ENCODE measurements at places on chromosomes 6 and 20. TPM values are rescaled to one million over a fixed set of nuclear protein-coding genes. Genes with fewer than 3 reads are reported as not detected.

- no peak for DNase-seq
Measured at GRCh38 chr6:50390416-50390815, 322.9 kb upstream of the TFAP2D start.

- DNase-seq, result no peak
Measured at GRCh38 chr6:15350386-15351083, 104.7 kb downstream of the JARID2 start.

DNA sequence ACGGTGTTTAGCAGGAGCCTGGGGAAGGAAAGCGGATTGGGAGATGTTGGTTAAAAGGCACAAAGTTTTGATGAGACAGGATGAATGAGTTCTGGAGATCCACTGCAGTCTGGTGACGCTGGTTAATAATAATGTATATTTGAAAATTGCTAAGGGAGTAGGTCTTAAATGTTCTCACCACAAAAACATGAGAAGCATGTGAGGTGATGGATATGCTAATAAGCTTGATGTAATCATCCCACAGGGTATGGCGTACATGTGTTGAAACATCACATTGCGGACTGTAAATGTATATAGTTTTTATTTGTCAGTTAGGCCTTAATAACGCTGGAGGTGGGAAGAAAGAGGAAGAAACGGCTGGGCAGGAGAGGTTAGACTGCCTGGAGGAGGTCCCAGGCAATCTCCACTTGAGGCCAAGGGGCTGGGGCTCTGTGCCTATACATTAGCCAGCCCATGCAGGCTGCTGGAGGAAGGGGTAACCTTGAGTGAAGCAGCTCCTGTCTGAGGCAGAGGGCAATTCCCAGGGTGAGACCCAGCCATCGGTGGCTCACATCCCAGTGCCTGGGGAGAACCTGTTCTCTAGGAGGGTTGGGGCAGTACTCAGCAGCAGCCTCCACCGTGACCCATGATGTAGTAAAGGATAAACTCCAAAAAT is 188.2 kb upstream of the QKI start:
- DNase-seq, result no peak

DNA sequence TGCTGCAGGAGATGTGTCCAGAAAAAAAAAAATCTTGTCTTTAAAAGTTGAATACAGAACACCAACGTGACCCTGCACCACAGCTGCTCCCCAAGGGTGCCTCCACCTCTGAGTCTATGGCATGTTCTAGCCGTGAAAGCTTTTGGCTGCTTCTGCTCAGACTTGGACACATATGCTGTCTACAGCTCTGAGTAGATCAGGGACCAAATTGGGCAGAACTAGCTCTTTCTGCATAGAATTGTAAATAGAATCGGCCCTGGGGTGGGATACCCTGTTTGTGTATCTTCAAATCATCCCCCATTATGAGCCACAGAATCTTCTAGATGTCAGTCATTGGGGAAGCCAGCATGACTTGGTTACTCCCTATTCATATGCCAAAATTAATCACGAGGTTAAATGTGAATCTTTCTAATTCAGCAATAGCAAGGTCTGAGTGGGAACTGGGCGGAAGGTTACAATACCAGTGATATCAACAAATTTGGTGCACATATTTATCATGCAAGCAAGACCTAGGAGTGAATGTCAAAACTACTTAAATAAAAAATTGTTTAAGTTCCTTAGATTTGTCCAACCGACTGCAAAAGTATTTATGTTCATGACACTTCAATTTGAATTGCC is 302.8 kb downstream of the KIF16B start:
- DNase-seq, result no peak

GRCh38 chr6:144246988-144247387 is 38.1 kb upstream of the UTRN start:
- no peak for DNase-seq

- DNase-seq, result no peak
Measured at GRCh38 chr6:111731456-111732195, 125.9 kb upstream of the TRAF3IP2 start.

GRCh38 chr6:3592371-3592941 is 135.6 kb upstream of the SLC22A23 start:
- DNase-seq, result no peak

DNA sequence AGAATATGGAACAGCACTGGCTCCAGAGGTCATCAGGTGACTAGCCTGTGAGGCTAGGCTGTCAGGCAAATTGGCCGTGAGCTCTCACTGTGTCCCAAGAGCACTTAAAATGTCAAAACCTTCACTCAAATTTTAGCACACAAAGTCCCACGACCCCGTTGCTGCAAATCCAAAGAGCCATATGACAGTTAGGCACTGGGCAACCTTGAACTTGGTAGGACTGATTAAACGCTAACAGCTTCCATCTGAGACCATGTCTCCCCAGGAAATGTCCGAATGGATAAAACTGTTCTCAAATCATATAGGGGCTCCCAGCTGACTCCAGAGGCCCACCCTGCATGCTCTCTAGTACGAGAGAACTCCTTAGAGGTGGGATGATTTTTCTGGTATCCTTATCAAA is 196.6 kb downstream of the PHACTR1 start:
- no peak for DNase-seq

DNA sequence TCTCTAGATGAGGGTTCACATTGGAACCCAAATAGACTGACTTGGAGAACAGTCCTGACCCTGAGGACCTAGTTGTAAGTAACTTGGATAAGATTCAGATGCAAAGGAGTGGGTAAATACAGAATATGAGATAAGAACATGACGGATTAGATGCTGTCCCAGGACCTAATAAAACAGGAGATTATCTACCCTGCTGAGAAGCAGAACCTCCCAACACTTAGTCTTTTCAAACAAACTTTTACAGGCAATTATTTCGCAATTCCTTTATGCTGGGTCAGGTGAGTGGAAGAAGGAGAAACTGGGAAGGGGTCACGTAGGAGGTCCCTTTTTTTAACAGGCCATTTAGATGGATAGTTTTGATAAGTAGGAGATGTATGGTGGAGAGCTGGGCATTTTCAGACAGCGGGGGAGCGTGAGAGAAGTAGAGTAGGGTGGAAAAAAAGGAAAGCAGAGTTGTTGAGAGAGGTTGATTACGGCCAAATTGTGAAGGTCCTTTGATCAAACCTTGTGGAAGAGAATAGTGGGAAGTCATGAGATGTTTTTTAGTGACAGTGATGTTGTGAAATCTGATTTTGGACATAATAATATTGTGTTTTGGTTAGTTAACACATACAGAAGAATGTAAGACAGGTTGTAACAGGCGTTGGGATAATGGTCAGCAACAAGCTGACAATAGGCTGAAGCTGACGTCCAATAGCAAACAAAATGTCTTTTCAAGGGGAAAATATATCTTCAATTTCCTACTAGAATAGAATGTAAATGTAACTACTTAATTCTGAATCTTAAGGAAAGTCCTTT is 32.8 kb downstream of the FAM83B start:
- DNase-seq, result no peak

GRCh38 chr6:49326347-49326746 is 136.7 kb downstream of the MMUT start:
- no peak for DNase-seq

- no peak for DNase-seq
Measured at GRCh38 chr20:63054681-63055240, 48.0 kb upstream of the BHLHE23 start.

DNA sequence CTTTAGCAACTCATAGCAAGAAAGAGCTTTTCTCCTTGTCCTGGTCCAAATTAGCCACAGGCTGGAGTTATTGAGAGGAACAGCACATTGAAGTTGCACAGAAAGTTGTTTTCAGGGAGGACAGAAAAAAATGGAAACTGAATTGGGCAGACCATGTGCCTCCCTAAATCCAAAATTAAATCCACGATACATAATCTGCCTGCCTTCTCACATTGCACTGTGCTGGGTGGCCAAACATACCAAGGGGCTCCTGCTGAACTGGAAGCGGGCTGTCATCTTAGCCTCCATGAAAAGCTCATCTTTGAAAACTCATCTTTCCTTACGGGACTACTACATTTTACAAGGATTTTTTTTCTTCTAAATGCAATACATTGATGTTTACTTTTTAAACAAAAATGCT is 59.9 kb downstream of the TNFAIP3 start:
- no peak for DNase-seq

DNA sequence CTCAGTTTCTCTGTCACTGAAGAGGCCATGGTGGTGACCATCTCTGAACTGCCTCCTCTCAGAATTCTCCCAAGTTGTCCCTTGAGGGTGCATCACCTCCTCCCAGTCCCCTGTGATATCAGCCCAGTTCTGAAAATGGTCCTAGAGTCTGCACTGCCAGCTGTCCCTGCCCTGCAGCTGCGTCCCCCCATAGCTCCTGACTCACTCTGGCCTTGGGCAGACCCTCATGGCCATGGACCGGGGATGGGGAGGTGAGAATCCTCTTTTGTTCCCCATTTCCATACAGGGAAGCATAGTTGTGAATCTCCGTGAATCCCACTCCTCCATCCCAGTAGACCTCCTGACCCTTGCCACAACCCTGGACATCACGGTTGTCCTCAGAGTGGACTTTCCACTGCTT is 4.5 kb downstream of the ETV7 start:
- no peak for DNase-seq

GRCh38 chr6:108921547-108922361 is 73.5 kb downstream of the ARMC2 start:
- no peak for DNase-seq

DNA sequence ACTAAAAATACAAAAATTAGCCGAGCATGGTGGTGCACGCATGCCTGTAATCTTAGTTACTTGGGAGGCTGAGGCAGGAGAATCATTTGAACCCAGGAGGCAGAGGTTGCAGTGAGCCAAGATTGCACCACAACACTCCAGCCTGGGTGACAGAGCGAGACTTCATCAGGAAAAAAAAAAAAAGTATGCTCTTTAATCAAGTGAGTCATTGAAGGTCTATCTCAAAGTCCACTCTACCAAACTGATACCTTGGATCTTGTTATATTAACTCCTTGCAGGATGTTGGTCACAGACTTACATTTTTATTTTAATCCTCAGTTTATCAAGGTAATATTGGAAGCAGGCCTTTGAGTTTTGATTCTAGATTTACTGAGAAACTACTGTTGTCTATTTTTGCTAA is 348.7 kb downstream of the COL12A1 start:
- DNase-seq, result no peak

- DNase-seq, result no peak
Measured at GRCh38 chr6:80454197-80454596, 347.7 kb downstream of the BCKDHB start.

- no peak for DNase-seq
Measured at GRCh38 chr20:25574411-25574810, 10.9 kb downstream of the NINL start.

DNA sequence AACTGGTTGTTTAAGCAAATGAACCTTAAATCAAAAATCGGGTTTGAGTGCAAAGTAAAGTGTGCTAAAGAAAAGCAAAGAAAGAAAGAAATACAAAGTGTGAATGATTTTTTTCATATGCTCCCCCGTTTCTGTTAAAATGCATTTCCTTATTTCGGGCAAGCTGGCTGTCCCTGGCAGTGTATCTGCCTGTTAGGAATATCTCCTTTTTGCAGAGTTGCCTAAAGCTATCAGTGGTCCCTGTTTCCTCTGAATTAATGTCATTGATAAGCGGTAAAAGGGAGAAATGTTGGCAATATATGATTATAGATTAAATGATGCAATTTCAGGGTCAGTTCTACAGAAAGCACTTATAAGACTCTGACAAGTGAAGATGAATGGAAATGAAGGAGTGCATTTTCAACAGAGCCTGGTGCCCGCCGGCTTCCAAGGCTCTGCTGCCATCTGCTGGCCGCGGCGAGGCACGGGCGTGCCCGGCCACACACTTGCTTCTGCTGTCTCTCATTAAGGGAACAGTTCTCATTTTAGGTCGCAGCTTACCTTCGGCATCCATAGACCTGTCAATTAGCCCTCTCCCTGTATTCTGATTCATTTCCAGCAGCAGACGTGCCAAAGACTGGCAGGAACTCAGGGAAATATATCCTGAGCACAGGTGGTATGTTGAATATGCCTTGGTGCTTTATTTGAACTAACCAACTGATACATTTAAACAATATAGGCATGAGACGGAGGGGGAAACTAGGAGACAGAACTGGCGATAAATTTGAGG is 381.9 kb downstream of the C6orf118 start:
- DNase-seq, result peak; percentile 44

DNA sequence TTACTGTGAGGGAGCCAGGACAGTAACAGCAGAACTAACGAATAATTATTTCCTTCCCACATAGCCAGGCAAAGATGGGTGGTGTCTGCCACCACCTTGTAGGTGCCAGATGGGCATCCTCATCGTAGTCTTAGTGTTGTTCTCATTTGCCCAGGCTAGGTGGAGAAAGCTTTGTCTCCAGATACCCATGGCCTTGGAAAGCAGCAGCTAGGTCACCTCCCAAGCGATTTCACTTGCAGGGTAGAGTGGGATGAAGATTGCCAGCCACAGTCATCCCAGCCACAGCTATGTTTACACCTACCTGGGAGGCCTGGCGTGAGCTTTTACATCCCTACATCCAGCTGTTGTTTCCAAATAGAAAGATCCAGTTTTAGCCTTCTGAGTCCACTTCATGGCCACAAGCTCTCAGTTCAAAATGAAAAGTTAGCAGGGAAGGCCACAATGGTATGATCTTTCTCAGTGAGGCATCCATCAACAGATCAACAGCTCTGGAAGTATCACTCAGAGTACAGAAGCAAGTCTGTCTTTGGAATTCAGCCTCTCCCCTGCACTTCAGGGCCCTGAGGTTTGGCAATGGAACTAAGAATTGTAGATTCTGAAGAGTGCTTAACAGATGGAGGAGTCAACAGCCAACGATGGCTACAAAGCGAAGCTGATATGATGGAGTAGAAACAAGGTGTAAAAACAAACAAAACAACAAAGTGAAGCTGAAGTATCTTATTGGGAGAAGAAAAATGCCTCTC is 11.0 kb upstream of the SNRPC start:
- no peak for DNase-seq

GRCh38 chr6:152070556-152070955 is 263.1 kb downstream of the ESR1 start:
- no peak for DNase-seq

DNA sequence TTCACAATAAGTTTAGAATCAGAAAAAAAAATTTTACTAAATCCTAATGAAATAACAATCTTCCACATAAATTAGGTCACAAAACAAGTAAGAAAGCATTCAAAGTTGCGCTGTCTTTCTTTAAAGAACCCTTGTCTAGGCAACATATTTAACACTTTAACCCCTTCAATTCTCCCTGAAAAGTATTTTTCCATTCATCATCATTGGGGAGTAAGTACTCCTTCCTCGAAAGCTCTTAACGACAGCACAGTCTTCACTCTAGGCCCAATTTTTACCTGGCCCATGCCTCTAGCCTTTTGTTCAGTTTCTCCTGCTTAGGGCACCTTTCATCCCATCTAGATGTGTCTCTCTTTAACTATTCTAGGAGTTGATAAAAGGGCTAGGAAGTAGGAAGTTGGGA is 2.6 kb downstream of the TSPYL1 start:
- DNase-seq, result no peak

GRCh38 chr6:127069659-127070279 is 48.7 kb upstream of the RSPO3 start:
- DNase-seq, result no peak

GRCh38 chr20:19648024-19648423 is 110.0 kb upstream of the RIN2 start:
- DNase-seq, result no peak

The KHDC1L gene
- not detected for polyA plus RNA-seq

The TFEB gene
- 9.0 TPM for polyA plus RNA-seq

The COL20A1 gene
- 1.2 TPM for polyA plus RNA-seq

The OLIG3 gene
- polyA plus RNA-seq, result not detected

The PLAGL2 gene
- polyA plus RNA-seq, result 19.5 TPM

The TNXB gene
- polyA plus RNA-seq, result 2.7 TPM

The RNF39 gene
- 1.5 TPM for polyA plus RNA-seq

The RXRB gene
- 67.6 TPM for polyA plus RNA-seq

The PDE7B gene
- 7.2 TPM for polyA plus RNA-seq

The RAD21L1 gene
- not detected for polyA plus RNA-seq

The ATRN gene
- 50.3 TPM for polyA plus RNA-seq

The GTSF1L gene
- not detected for polyA plus RNA-seq

The TCF21 gene
- polyA plus RNA-seq, result 153 TPM

Measured in left renal cortex interstitium (tissue), 4 donors.